ENCODE measurements at places on chromosomes 16 and 17.

DNA sequence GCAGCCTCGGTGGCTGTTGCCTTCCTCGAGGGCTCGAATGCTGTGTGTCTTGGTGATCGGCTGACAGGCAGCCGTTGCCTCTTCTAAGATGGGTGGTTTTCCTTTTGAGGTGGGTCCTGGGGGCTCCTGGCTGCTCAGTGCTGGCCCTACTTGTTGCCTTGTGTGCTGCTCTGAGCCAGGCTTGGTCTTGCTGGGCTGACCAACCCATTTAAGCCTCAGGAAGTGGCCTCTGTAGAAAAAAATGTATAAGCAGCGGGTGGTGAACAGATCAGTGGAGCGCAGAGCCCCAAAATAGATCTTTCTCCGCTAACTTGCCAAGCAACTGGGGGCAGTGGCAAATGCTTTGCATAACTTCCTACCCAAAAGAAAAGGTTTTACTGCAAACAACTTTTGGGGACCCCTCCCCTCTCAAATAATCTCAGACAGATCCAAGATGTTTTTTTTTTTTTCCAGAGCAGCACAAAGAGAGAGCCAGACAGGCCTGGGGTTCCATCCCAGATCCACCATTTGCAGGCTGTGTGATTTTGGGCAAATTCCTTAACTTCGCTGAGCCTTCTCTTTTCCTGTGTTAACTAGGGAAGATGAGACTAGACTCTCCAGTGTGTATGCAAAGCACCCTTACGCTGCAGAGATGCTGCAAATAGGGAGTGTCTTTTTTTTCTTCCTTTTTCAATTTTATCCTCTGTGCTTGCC lies 42.5 kb downstream of the PLCG2 start:
- DNase-seq = no peak

- no peak for DNase-seq
Measured at GRCh38 chr17:62884781-62885180, 76.7 kb upstream of the MARCHF10 start.

DNA sequence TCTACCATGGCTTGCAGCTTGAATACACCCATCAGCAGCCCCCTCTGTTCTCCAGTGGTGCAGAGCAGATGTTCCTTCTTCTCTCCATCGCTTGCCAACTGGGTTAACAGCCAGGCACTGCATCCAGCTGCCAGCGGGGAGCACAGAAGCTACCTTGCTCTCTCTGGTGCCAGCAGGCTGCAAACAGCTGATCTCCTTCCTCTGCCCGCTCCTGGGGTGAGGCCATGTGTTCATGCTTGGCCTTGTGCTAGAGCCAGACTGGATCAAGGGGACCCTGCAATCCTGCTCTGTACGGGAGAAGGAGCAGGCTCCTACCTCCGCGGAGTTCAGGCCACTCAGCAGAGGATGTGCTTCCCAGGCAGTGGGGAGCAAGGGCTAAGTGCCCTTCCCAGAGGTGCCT lies 24.1 kb upstream of the ENGASE start:
- no peak for DNase-seq

- DNase-seq = no peak
Measured at GRCh38 chr16:80197741-80198201, 343.0 kb upstream of the DYNLRB2 start.

GRCh38 chr17:80960037-80960796 lies 31.4 kb upstream of the CHMP6 start:
- DNase-seq = no peak

- DNase-seq = no peak
Measured at GRCh38 chr16:50611995-50612848, 64.0 kb downstream of the NKD1 start.

GRCh38 chr17:13650096-13650675 lies 48.5 kb upstream of the HS3ST3A1 start:
- no peak for DNase-seq

GRCh38 chr16:29315916-29316517 lies 90.5 kb downstream of the NPIPB11 start:
- DNase-seq = no peak

- no peak for DNase-seq
Measured at GRCh38 chr17:81365148-81365600, 30.1 kb upstream of the BAHCC1 start.

- no peak for DNase-seq
Measured at GRCh38 chr16:54687043-54687899, 243.4 kb upstream of the IRX5 start.

GRCh38 chr16:51045186-51045585 lies 105.9 kb downstream of the SALL1 start:
- no peak for DNase-seq

GRCh38 chr16:14017886-14018285 lies 53.2 kb upstream of the MRTFB start:
- DNase-seq = no peak

DNA sequence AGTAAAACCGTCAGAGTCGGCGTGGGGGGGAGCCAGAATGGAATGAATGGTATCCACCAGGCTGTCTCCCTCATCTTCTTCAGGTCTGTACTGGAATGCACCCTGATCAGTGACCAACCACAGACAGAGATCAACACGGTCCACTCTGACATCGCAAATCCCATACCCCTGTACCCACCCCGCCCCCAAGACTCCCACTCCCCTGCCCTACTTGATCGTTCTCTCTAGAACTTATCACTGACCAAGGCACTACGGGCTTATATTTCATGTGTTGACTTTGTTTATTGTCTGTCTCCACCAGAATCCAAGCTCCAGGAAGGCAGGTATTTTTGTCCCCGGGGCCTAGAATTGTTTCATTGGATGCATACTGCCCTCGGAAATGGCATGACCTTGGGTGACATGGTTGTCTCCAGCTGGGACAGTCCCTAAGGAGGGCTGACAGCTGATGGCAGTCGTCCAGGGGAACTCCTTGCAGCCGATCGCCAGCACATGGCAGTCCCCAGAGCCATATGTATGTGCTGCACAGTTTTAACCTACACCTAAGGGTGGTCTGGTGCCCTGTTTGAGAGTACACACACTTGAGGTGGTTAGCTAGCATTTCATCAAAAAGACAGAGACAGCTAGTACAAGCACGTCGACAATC lies 526 bp upstream of the MFSD6L start:
- DNase-seq = no peak

GRCh38 chr17:28682655-28683054 lies 20.6 kb downstream of the SUPT6H start:
- no peak for DNase-seq

DNA sequence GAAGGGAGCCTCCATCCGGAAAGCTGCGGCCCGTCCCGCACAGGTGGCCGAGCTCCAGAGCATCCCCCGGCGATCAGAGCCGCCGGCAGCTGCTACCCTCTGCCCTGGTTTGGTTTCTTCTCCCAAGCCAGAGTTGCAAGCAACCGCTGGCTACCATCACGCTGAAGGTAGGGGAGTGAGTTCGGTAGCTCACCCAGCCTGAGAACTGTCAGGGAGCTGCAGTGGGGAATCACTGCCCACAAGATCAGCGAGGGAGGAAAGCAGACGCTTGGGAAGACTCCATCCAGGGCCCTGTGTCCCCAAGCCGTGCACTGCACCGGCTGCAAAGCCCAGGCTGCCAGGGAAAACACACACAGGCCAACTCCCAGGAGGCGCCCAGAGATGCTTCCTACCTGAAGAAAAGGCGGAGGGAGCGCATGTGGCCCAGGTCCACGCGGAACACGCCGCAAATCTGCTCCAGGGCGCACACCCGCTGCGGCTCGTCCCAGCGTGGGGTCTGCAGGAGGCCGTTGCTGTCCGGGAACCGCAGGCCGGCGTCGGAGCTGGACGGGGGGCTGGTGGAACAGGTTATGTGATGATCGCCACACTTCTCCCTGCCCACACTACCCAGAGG lies 83.3 kb downstream of the TBC1D16 start:
- DNase-seq = no peak

GRCh38 chr16:3266873-3267537 lies 10.6 kb upstream of the MEFV start:
- DNase-seq = no peak

DNA sequence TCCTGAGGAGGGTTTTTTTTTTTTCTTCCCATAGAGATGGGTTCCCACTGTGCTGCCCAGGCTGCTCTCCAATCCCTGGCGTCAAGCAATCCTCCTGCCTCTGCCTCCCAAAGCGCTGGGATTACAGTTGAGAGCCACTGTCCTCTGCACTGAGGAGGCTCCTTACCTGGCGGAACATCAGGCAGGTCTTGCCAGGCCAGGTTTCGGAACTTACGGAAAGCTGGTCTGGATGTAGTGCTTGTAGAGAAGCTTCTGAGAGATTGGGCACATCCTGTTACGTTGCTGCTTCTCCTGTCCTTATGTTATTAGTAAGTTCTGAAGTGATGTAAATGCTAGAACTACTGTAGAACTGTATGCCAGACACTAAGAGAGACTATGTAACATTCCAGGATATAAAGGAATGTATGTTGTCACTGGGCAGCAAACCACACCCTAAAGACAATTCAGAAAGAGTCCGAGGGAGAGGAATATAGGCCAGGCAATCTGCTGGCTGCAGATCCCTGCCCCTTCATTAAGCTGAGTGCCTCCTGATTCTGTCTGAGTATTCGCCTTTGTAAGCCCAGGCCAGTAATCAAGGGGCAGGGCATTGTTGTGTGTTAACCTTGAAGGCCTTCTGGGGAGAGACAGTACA lies 21.1 kb downstream of the ETV4 start:
- DNase-seq = no peak

- no peak for DNase-seq
Measured at GRCh38 chr17:31198026-31198425, 99.0 kb downstream of the OMG start.

DNA sequence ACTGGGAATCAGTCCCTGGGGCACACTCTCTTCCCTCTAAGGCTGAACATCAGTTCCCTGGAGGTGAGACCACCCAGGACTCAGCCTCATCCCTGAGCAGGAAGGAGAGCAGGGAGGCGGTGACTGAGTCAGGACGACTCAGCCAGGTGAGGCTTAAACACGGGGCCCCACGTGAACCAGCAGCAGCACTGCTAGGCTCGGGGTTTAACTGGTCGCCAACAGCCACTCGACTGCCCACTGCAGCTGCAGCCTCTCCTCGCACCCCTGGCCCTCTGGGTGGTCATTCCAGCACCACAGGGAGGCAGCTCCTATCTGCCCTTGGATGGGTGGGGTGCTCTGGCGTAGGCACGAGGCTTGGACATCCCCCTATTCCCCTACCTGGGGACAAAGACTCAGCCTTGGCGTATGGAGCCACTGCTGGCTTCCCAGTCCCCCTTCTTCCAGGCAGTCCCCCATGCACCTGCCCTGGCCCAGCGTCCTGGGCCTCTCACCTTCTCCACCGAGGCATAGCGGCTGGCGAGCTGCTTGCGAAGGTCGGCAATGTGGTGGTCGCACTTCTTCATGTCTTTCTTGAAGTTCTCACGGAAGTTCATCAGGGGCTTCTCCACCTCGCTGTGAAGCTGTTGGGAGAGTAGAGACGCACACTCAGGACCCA lies 21.2 kb upstream of the RCVRN start:
- no peak for DNase-seq

- DNase-seq = no peak
Measured at GRCh38 chr16:24150282-24150681, 105.9 kb upstream of the CACNG3 start.

DNA sequence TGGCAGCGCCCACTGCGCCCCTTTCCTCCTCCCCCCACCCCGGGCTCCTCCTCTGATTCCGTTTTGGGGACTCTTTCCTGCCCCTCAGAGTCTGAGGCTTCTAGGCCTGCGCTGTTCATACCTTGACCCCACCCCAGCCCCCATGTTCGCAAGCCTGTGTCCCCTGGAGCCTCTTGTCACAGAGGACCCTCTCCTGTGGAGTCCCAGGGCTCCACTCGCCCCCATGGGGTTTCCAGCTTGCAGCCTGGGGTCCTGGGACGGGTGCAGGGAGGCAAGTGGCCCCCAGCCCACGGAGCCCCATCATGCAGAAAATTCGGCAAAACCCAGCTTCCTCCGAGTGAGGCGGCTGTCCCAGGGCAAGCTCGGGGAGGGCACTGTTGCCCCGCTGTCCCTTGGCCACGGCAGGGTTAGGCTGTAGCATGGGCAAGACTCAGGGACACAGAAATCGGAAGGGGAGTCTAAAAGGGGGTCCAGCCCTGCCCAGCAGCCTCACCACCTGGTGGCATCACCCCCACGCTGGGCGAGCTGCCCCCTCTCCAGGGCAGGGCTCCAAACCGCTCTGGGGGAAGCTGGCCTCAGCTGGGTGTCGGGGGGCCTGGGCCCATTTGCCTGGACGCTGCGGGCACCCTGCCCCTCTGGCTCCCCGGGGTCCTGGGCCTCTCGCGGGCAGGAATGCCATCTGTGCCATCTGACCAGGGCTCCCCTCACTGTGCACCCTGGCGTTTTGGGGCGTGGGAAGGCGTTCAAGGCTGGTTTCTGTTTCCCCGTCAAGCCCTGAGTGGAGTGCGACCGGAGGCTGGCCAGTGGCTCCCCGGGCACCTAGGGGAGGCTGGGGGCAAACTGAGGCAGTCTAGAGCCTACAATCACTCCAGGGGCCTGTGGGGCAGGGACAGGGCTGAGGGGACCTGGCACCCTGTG lies 11.5 kb upstream of the BAHCC1 start:
- DNase-seq = no peak

- no peak for DNase-seq
Measured at GRCh38 chr17:77329741-77330531, 189.2 kb downstream of the SEC14L1 start.

DNA sequence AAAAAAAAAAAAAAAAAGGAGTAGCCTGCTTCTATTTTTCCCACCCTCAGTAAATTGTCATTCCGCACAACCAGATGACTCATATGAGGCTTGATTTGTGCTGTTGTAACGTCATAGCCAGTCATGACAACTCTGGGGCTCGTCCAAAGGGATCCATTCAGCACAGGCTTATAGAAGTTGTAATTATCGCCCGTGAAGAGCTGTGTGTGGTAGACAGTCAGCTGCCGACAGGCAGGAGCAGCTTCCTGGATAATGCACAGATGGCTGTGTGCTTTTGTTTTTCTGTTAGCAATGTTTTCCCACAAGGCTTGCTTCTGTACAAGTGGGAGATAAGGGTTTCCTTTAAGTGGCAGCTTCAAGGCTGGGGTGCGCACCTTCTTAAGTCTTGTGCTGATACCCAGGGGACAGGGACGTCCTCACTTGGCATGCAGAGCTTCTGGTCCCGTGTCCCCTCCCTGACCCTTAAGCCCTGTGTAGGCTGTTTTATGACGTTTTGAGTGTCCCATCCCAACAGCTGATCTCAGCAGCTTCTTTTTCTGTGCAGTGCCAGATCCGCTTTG lies 26.0 kb downstream of the SNX29 start:
- DNase-seq = no peak

DNA sequence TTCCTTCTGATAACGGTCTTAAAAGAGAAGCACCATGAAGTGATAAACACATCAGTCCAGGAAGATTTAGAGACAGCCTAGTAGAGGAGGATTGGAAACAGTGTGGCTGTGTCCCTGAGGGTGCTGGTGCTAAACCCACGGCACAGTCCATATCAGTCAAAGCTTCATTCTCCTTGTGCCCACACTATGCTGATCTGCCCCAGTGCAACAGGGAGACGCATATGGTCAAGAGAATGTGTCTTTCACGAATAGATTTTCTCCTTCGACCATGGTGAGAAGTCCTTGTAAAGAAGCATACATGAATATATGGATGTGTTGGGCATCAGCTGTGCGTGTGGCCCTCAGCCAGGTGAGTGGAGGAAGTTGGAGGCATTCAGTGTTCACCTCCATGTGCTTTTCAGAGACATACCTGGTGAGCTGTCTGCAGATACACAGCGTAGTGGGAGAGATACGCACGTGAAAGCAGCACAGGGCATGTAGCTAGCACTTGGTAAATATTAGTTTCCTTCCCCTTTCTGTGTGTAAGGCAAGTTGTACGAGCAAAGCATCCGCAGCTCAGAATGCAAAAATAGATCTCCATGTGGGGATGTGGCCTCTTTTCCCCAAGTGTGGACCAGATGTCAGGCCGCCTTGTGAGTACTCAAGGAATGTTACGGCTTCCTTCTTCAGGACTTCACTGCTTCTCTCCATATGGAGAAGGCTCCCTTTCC lies 29.4 kb downstream of the HLF start:
- no peak for DNase-seq

- no peak for DNase-seq
Measured at GRCh38 chr16:74586948-74587347, 20.0 kb downstream of the GLG1 start.

Data from stimulated activated CD8-positive, alpha-beta memory T cell treated with anti-CD3 and anti-CD28 coated beads, Interleukin-15, amount 100 ng/mL, for 24 hours (primary cell).